NCI-H69 (cell line): ENCODE measurements at places on chromosomes 16 and 17.
A peak's percentile ranks its signal among the peaks of the same experiment; 100 is the strongest.

- DNase-seq, result no peak
Observed at GRCh38 chr17:67974185-67974584, 22.1 kb downstream of the C17orf58 start.

DNA sequence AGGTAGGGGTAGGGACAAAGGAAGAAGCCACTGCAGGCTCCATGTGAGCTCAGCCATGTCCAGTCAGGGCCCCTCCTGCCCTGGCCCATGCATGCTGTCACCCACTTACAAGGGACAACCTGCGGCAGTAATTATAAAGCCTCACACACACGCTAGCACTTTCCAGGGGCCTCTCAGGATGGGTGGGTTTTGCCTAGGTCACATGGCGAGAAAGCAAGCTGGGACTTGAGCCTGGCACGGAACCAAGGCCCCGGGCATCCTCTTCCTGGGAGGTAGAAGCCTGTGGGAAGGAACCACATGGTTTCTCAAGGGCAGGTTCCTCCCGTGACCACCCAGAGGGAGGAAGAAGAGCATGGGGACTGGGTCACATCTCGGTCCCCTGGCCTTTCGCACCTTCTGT, 7.0 kb downstream of the ZNF319 start:
- DNase-seq, result peak; percentile 82

DNA sequence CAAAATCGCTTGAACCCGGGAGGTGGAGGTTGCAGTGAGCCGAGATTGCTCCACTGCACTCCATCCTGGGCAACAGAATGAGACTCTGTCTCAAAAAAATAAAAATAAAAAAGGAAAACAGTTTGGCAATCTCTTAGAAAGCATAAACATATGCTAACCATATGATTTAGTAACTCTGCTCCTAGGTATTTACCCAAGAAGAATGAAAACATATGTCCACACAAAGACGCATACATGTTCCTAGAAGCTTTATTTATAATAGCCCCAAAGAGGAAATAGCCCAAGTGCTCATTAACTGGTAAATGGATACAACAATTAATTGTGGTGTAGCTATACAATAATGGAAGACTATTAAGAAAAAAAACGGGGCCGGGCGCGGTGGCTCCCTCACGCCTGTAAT, 18.5 kb upstream of the CDH1 start:
- DNase-seq, result peak; percentile 24

DNA sequence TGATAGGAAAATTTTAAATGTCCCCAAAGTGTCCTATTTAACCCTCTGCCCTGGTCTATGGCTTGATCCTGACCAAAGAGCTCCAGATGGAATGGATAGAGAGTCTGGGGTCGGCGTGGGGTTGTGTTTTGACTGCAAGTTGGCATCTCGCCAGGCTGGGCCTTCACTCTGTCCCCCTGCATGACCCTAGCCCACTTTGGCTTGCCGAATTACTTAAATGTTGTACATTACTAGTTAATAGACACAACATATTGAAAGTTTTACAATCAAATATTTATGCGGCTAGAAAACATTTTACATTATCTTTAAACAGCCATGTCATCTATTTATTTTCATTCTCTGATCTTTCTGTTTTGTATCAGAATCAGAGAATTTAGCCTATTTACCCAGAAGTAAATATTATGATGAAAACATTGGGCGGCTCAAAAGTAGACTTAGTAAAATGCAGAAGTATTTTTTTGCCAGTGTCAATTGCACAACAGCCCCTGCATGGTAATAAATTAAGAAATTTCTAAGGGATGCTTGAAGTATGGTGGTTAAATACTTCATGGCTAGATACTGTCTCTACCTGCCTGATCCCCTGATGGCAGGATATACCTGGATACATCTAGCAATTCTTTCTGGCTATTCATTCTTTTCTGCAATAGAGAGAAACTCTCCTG, 18.8 kb upstream of the MYOCD start:
- no peak for DNase-seq

DNA sequence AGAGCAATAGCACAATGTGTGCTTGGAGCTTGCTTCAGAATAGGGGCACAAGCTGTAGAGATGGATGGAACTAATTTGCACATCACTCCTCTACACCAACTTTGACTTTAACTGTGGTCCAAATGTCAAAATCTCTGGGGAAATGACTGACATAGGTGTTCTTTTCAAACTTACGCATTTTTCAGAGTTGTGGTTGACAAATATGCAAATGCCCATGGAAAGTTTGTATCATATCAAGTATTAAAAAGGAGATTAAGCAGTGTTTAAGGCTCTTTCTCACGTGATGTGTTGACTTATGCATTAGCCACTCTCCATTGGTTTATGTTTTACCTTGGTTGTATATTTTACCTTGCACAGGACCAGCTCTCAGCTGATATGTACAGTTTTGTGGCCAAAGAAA, 77.1 kb downstream of the ELAC2 start:
- no peak for DNase-seq

DNA sequence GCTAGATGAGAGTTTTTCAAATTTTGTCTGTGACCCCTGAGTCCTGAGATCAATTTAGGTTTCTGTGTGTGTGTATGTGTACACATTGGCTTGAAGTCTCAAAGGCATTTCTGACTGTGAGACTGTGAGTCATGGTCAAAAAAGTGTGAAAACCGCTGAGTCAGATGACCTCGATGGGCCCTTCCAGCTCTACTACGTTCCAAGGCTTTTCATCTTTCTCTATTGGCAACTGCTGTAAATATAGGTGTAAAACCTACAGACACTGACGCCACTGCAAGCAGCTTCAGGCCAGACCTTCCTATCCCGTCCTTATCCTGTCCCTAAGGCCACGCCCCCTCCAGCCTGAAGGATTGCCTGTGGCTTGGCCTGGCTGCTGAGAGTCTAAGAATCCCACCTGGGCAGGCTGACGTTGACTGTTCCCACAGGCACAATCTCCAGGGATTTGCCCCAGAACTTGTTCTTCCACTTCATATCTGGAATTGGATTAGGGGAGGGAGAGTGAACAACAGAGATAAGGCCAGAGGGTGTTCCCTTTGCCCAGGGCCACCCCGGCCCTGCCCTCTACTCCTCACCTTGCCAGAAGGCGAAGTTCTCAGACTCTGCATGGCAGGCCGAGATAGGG, 11.3 kb downstream of the OSBPL7 start:
- DNase-seq, result no peak

DNA sequence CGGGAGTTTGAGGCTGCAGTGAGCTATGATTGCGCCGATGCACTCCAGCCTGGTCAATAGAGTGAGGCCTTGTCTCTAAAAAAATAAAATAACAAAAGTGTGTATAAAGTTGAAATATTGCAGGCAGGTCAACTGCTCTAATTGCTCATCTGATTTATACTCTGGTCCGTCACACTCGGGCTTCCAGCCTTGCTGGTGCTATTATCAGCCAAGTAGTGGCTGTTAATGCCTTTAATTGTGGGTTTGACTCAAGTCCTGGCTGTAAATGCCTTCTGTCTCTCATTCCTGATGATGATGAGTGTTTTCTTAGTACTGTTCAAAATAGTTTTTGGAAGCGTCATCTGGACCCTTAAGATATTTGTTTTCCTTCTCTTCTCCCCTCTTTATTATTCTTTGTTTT, 18.4 kb downstream of the SYT17 start:
- DNase-seq, result peak; percentile 65
